CD4-positive, alpha-beta T cell treated with Interleukin-4 for 4 hours (primary cell): ENCODE measurements at places on chromosomes 11 and 22.

- no peak for DNase-seq
Observed at GRCh38 chr22:43451371-43452050, 39.7 kb downstream of the MPPED1 start.

DNA sequence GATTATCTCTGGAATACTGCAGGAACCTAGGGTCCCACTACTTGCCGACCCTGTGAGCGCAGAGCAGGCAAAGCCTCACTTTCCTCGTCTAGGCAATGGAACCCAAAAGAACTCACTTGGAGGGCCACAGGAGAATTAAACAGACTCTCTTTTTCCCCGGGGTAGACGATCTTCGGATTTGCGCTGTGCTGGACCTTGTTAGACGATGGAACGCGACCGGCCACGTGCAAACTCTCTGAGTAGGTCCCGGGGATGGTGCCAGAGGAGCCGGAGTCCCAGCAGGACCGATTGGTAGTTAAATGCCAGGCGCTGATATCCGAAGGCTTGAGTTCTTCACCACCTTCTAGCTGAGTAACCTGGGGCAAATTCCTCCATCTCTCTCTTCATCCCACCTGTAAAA, 1.0 kb upstream of the SLC1A2 start:
- no peak for DNase-seq

DNA sequence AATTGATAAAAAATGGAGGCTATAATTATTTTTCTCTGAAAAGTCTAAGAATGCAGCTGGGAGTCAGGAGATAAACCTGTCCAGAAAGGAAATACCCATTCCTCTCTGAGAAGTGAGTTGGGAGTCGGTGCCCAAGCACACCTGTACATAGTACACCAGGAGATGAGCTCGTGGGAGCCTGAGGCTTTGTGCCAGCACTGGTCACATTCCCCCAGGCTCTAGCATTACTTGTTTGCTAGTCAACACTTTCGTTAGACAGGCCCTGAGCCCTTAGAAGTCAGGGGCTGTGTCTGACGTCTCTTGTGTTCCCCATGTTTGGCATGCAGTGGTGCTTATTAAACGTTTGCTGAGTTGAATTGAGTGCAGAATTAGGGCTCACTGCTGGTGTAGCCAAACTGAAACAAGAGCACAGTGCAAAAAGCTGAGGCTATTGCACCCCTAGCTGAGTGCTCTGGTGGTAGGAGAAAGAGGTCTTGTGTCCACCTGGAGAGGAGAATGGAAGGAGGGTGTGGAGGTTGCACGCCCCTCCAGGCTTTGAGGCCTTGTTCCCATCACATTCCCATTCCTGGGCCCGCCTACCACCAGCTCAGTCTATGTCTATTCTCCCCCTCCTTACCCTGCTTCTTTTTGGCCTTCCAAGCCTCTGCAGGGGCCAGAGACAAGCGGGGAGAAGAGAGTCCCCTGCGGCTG, 6.8 kb downstream of the ROBO4 start:
- DNase-seq = no peak

GRCh38 chr22:39825661-39826102, 67.9 kb downstream of the ENTHD1 start:
- DNase-seq = no peak

GRCh38 chr11:12408156-12408770, 30.9 kb downstream of the PARVA start:
- DNase-seq = no peak

DNA sequence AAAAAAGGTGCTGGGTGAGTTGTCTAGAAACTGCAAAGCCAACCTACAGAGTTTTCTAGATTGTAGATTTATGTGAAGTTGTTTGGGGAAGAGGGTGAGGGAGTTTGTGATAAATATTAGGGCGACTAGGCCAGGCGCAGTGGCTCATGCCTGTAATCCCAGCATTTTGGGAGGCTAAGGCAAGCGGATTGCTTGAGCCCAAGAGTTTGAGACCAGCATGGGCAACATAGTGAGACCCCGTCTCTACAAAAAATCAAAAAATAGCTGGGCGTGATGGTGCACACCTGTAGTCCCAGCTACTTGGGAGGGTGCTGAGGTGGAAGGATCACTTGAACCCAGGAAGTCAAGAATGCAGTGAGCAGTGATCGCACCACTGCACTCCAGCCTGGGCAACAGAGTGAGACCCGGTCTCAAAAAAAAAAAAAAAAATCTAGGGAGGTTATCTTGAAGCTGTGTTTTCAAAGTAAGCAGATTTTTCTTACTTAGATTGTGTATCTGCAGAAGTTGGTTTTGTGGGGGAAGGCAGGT, 844 bp downstream of the APOL6 start:
- no peak for DNase-seq

- DNase-seq = no peak
Observed at GRCh38 chr22:25845985-25846745, 104.2 kb downstream of the MYO18B start.

DNA sequence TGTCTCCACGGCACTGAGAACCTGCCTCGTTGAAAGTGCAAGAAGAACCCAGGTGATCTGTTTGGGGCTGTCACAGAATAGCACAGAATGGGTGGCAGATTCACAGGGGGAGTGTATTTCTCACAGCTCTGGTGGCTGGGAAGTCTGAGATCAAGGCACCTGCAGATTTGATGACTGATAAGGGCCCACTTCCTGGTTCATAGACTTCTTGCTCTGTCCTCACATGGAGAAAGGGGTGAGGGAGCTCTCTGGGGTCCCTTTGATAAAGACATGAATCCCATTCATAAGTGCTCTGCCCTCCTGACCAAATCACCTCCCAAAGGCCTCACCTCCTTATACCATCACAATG, 198.5 kb upstream of the SORL1-AS1 start:
- peak; percentile 5 for DNase-seq

GRCh38 chr11:75920848-75921247, 105.8 kb downstream of the UVRAG start:
- no peak for DNase-seq

GRCh38 chr22:39422721-39423120, 23.1 kb downstream of the TAB1 start:
- DNase-seq = no peak
